ENCODE measurements at places on chromosomes 3 and 15.

DNA sequence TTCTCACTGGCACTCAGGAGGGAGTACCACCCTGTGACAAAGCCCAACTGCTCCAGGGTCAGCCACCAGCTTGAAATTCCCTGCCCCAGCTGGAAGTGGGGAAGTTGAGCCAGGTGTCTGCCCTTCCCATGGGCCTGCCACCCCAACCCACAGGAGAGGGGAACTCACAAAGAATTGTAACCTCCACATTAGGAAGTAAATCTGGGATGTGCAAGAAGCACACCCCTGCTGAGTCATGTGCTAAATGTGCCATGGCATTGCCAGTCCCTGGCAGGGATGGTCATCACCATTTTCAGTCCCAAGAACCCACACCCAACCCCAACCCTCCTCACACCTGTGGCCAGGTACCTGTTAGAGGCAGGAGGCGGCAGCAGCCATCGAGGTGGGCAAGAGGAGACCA, 165.2 kb upstream of the THBS1 start:
- DNase-seq, result no peak

DNA sequence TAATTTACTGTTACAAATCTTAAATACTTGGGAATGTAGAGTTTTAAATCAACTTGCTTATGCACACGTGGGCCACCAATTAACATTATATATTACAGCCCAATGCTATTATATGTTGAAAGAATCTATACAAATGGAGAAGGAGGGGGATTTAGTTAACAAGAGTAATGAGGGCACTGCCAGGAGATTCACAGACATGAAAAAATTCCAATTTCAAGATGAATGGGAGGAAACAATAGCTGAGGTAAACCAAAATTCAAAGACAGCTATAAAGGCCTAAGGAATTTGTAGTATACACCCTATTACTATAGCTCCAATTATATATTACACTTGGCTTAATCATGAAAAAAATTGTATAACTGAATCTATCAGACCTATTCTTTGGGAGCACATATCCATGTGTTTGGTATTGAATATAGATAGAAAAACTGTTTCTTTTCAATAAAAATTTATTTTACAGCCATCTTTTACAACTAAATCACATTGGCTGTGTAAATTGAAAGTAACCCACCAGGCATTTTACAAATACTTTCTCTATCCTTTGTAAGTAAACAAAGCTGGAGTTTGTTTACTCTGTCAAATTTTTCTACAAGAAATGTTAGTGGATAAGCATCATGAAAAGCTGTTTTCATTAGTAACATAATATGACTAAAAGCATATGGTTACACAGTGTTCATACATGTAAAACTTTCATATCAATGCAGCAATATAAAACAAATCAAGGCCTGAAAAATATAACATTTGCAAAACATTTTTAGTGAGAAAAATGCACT, 1045.8 kb downstream of the ROBO1 start:
- no peak for DNase-seq

GRCh38 chr15:63483521-63484371, 20.6 kb upstream of the USP3 start:
- no peak for DNase-seq

GRCh38 chr15:75227663-75228280, 26.1 kb downstream of the C15orf39 start:
- no peak for DNase-seq

DNA sequence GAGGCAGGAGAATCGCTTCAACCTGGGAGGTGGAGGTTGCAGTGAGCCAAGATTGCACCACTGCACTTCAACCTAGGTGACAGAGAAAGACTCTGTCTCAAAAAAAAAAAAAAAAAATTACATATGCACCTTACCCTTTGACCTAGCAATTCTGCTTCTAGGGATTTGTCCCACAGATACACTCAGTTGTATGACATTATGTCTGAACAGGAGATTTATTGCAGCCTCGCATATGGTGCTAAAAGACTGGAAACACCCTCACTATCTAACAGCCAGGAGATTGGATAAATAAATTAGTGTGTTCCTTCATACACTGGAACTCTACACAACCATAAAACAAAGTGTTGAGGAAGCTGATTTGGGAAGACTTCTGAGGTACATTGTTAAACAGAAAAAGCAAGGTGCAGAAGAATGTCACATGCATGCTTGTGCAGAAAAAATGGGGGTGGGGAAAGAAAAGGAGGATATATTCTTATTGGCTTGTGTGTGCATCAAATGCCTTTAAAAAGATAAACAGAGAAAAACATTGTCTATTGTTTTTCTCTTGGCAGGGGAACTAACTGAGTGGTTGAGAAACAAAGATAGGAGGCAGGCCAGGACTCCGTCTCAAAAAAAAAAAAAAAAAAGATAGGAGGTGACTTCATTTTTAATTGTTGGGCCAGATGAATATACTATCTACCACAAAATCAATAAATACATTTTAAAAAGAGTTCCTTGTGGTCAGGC, 30.9 kb downstream of the PPCDC start:
- no peak for DNase-seq

GRCh38 chr15:100596792-100597191, 5.2 kb downstream of the LINS1 start:
- DNase-seq, result no peak

DNA sequence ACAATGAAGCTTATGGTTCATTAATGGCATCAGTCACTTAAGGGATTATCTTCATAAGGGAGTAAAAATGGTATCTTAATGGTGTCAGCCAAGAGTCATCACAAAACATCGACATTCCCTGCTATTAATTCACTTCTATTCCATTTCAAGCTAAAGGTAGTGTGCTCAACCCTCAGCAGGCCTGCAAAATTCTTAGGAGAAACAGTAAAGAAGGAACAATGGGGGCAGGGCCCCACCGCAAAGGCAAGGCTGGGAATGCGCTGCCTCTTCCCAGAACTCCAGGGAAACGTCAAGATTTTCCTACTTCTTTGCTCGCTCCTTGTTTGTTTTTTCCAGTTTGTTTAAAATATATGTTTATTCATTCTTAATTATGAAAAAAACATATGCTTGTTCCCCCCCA, 187.3 kb upstream of the TSC22D2 start:
- no peak for DNase-seq

All from NCI-H187 treated with DMSO at 0.1 percent for 48 hours (cell line).